Mucosa of descending colon (tissue), 3 donors: ENCODE measurements at places on chromosomes 7 and 10. TPM values are rescaled to one million over a fixed set of nuclear protein-coding genes. Genes with fewer than 3 reads are reported as not detected.

Gene STEAP1B
- total RNA-seq = 1.0 TPM

Gene EN2
- not detected for total RNA-seq

Gene GFRA1
- 32.2 TPM for total RNA-seq

Gene ZNF12
- 27.7 TPM for total RNA-seq

Gene BRI3
- 186 TPM for total RNA-seq

Gene ATP6V1F
- total RNA-seq = 82.4 TPM

Gene HOXA13
- total RNA-seq = 28.0 TPM

Gene CPN1
- total RNA-seq = not detected

Gene TRIM50
- total RNA-seq = not detected

Gene KAZALD1
- 16.7 TPM for total RNA-seq
